ENCODE measurements at places on chromosomes 5 and 9.

DNA sequence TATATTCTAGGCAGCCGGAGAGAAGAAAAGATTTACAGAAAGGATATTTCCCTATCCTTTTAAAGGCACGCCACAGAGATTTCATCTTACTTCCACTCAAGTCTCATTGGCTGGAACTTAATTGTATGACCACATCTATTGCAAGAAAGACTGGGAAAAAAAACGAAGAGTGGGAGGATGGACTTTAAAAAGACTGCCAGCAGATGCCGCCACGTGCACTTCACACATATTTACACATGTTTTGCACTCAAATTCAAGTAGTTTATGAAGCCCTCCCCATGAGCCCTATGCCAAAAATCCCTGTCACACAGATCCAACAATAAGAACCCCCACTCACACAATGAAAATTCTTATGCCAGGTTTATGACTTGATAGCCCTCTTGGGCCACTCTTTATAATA, 138.5 kb upstream of the TYRP1 start:
- DNase-seq = no peak

DNA sequence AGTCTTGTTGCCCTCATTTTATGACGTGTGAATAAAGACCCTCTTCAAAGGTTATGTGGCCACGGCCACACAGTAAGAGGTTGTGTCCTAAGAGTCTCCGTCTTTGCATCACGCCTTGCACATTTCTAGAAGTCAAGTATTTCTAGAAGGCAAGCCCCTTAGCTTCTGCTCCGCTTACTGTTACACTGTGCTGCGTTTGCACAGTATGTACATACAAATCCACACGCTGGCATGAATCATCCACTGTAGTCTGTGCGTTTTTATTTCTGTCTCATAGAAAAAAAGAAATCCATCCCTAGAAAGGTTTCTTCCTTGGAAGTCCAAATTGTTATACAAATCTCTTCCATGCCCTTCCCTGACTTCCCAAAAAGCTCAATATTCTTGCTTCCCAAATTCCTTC, 21.4 kb upstream of the ICE1 start:
- DNase-seq = no peak

DNA sequence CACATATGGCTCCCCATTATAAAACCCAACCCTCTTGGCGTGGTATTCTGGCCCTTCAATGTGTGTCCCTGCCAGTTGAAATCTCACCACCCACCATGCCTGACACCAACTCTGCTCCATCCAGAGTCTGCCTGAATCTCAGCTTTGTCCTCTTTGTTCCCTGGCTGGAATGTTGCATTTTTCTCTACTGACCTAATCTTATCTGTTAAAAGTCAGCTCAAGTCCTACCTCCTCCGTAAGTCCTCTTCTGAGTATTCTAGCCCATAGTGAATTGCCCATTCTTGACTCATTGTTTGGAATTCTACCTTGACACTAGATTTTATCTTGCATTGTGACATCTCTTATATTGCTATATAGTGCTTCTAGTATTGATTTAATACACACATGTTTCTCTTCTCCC, 207.1 kb upstream of the VLDLR start:
- DNase-seq = no peak

- DNase-seq = no peak
These were observed 11.9 kb upstream of the GARNL3 start for GRCh38 chr9:127252410-127253318.

- no peak for DNase-seq
These were observed 224.8 kb downstream of the MEF2C start for GRCh38 chr5:88657906-88658775.

DNA sequence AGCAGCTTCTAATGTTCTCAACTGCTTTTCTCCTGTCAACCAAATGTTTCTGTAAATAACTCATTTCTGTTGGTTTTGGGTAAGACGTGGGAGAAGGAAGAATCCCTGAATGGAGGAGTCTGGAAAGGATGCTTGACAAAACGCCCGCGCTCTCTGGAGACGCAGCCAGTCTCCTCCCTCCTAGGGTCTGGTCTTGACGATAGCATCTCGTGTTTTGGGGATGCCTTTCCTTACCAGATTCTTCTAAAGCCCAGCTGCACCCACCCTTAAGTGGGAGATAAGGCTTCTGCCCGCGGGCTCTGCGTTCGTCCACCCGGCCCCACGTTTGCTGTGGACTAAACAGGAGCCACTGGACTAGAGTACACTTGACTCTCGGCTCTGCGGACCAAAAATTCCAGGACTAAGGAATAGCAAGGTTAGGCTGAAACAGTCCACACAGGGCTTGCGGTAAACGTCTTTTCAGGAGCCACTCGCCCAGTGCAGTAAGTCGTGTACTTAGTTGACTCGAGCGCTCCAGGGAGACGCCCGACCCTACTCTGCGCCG, 491 bp upstream of the CTSL start:
- peak; percentile 8 for DNase-seq

All from BJ (cell line).